ACHN (cell line): ENCODE measurements at places on chromosomes 4 and X.

DNA sequence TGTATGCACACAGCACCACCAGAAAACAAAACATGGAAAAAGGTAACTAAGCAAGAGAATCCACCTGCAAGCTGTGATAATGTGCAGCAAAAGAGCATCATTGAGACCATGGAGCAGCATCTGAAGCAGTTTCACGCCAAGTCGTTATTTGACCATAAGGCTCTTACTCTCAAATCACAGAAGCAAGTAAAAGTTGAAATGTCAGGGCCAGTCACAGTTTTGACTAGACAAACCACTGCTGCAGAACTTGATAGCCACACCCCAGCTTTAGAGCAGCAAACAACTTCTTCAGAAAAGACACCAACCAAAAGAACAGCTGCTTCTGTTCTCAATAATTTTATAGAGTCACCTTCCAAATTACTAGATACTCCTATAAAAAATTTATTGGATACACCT, 90.2 kb downstream of the TET2 start:
- DNase-seq, result no peak

GRCh38 chr4:58507079-58507478, 1396.9 kb upstream of the IGFBP7 start:
- no peak for DNase-seq

DNA sequence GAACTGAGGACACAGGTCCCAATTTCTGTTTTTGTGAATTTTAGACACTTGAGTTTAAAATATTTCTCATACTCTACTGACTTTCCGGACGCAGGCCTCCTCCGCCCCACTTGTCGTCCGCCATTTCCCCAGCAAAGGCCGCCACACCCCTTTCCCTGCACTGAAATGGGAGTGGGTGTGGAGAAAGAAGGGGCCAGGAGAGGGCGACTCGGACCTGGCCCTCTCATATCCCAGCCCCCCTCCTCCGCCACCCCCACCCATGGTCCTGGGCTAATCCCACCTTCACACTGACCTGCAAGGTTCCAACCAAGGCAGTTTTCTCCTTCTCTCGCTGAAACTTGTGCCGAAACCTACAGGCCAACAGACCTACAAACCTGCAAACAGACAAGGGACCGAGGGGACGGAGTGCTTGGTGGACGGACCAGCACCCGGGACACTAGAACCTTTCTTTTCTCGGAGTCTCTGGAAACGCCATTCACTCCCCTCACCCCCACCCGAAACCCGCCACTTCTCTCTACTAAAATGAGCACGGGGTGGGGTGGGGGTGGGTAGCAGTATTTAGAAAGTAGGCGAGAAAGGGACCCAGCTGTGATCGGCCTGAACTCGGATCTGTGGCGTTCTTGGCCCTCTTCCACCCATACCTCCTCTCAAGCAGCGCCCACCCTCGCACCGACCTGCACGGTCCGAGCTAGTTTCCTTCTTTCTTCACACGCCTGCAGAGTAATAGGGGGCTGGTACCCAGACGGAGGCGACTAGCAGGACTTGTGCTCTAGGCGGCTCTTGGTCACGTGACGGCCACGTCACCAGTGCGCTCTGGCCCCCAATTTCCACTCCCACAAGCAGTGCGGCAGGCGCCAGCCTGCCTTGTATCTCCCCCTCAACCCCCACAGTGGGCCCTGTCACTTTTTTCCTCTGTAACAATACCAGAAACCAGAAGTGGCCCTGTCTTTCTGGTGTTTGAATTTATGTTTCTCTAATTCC, at the start of gene ARMCX6:
TSS of gene ARMCX6 (minus strand) at position 790 of the 981 bp plus-strand sequence. CDS start 1,380 bp downstream, outside the sequence.
- DNase-seq, result peak; percentile 58

GRCh38 chr4:94307231-94307871, 35.3 kb downstream of the HPGDS start:
- DNase-seq, result no peak

- no peak for DNase-seq
Observed at GRCh38 chr4:98662626-98663225, 4.3 kb upstream of the TSPAN5 start.

DNA sequence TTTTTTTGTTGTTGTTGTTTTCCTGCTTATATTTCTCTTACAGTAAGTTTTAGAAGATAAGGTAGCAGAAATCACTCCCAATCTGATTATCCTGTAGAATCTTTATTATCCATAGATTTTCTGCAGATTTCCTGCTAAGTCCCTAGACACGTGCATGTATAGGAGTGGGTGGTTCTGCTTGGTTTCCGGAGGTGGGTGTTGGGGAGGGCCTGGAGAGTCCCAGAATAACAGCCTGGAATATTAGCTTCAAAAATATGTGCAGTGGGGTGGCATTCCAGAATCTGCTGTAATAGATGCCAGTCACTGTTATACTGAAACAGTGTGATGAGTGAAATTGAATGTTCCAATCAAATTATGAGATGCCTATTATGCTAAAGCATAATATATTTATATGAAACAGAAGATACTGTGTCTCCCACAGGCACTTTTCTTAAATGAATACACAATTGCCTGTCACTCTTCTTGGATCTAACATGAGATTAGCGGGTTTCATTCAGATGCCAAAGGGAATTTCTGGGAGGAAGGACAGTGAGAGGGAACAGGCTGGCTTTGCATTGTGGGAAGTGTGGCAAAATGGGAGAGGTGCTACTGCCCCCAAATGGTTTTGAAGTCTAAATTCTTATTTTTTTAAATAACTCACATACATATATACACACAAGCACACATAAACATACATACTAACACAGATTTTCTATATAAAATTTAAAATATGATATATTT, 37.6 kb downstream of the C4orf50 start:
- no peak for DNase-seq
